PC-3 (cell line): ENCODE measurements at places on chromosomes 7 and 10. TPM values are rescaled to one million over a fixed set of nuclear protein-coding genes. Genes with fewer than 3 reads are reported as not detected.

DNA sequence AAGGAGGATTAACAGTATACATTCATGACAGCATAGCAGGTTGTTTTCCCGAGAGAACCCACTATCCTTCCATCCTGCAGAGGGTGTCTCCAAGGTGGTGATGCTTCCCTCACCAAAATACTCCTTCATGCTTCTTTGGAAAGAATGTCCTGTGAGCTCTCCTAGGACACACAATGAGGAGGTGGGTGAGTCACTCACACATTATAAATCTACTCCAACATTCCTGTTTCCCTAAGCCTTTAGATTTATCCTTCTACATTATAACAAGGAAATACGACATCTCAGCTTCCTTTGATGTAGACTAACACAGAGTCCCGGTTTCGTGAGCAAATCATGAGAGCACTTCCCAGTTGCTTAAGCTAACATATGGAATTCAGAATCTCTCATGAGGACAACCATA, 689.7 kb upstream of the CELF2 start:
- no peak for DNase-seq
- H3K36me3 ChIP-seq = no peaks in the 10 kb centered on the region
- no peak overlapping the region for H3K4me3 ChIP-seq
- H3K27ac ChIP-seq = no peak overlapping the region
- no peaks in the 10 kb centered on the region for H3K4me1 ChIP-seq
- H3K27me3 ChIP-seq = no peaks in the 10 kb centered on the region

STOX1 gene
- 1.4 and 3.2 TPM in 2 replicates for total RNA-seq

FANK1 gene
- total RNA-seq = 0.95 and 2.4 TPM in 2 replicates

ICA1 gene
- 1.1 and 3.2 TPM in 2 replicates for total RNA-seq

FFAR4 gene
- total RNA-seq = 1.5 TPM in 2 replicates

GRCh38 chr7:155569681-155570080, 23.3 kb upstream of the CNPY1 start:
- H3K4me3 ChIP-seq = no peak overlapping the region
- no peak overlapping the region for H3K27ac ChIP-seq
- H3K4me1 ChIP-seq = no peaks in the 10 kb centered on the region
- peaks cover 41% of the 10 kb centered on the region for H3K27me3 ChIP-seq

STAM gene
- 7.8 and 9.5 TPM in 2 replicates for total RNA-seq

DNA sequence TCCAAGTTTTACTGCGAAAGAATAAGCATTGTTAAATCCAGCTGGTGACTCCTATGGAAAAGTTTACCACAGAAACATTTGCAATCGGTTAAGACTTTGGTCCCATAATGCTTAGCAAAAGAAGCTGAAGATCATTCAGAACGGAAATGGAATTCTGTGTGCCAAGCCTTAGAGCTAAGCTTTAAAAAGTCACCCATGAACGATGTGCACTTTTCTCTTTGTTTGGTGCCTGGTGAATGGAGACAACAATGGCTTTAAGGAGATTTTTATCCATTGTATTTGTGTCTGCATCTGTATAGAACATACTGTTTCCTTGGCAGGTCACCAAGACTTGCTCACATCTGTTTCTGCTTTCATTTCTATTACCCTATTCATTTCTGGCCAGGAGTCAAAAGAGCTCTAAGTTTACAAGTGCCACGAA, 26.3 kb upstream of the COL1A2 start:
- DNase-seq = no peak
- H3K36me3 ChIP-seq = no peaks in the 10 kb centered on the region
- H3K27ac ChIP-seq = no peak overlapping the region
- H3K4me1 ChIP-seq = no peaks in the 10 kb centered on the region

DNA sequence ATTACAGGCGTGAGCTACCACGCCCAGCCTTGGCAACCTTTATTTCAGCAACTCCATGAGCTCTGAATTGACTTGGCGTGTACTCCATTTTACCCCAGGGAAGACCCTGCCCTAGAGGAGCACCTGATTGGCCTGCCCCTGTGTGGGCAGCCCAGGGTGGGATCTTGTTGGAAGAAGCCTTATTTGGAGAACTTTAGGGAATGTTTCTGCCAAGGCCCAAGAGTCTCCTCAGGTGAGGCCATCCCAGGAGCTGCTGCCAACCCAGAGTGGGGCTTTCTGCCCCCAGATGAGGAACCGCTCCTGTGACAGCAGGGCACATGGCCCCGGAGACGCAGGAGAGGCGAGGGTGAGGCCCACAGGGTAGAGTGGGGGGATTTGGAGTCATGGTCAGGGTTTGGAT, 42.0 kb downstream of the VWA2 start:
- H3K27me3 ChIP-seq = no peaks in the 10 kb centered on the region
- H3K36me3 ChIP-seq = no peaks in the 10 kb centered on the region
- H3K27ac ChIP-seq = no peak overlapping the region
- no peaks in the 10 kb centered on the region for H3K4me1 ChIP-seq

- H3K4me3 ChIP-seq = no peak overlapping the region
- no peaks in the 10 kb centered on the region for H3K4me1 ChIP-seq
- H3K36me3 ChIP-seq = peaks cover 5% of the 10 kb centered on the region; the same call in 1 of the 2 replicates
- no peak for DNase-seq
- no peaks in the 10 kb centered on the region for H3K27me3 ChIP-seq
These were observed 88.7 kb downstream of the OSBPL3 start for GRCh38 chr7:24891311-24891735.

AKR1D1 gene
- total RNA-seq = not detected in 2 replicates

- H3K27me3 ChIP-seq = peaks cover 28% of the 10 kb centered on the region
- DNase-seq = no peak
- H3K4me3 ChIP-seq = no peak overlapping the region
These were observed 25.3 kb downstream of the IL2RA start for GRCh38 chr10:6036861-6037321.
